ENCODE measurements at places on chromosomes 11 and 22.
A peak's percentile ranks its signal among the peaks of the same experiment; 100 is the strongest.

DNA sequence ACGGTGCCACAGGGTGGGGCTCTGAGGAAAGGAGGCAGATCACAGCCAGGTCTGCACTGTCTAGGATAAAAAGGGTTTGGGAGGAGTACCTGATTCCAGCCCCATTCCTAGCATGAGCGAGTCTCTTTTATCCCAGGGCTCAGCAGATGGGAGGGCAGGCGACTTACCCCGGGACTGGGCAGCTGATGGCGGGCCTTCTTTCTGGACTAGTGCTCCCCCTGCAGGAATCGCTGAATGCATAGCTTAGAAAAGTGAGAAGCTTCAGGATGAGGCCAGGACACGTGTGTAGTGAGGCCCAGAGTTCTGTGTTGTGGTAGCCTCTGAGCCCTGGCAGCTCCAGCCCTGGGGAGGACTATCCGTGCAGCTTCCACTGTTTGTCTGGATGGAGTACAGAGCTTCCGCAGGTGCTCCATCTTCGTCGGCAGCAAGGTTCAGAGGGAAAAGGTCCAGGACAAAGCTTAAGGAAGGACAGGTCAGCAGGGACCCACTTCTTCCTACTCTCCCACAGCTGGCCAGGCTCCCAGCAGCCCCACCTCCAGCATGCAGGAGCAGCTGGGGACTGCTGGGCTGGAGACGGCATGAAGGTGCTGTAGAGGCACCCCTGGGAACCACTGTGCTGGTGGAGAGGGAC lies 30.4 kb downstream of the COMMD9 start:
- peak; percentile 59 for DNase-seq

GRCh38 chr22:50694099-50694605 lies 21.5 kb downstream of the SHANK3 start:
- DNase-seq = no peak

DNA sequence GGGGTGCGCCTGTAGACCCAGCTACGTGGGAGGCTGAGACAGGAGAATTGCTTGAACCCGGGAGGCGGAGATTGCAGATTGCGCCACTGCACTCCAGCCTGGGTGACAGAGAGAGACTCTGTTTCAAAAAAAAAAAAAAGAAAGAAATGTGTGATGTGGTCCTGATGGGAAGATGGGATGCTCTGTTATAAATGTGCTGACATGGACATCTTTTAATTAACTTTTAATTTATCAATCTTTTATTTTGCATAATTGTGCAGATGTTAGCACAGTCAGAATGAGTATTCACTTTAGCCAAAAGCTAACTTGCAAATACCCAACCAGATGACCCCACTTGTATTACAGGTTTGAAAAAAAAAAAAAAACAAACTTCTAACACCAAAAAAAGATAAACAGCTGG lies 23.8 kb upstream of the USP47 start:
- DNase-seq = no peak

DNA sequence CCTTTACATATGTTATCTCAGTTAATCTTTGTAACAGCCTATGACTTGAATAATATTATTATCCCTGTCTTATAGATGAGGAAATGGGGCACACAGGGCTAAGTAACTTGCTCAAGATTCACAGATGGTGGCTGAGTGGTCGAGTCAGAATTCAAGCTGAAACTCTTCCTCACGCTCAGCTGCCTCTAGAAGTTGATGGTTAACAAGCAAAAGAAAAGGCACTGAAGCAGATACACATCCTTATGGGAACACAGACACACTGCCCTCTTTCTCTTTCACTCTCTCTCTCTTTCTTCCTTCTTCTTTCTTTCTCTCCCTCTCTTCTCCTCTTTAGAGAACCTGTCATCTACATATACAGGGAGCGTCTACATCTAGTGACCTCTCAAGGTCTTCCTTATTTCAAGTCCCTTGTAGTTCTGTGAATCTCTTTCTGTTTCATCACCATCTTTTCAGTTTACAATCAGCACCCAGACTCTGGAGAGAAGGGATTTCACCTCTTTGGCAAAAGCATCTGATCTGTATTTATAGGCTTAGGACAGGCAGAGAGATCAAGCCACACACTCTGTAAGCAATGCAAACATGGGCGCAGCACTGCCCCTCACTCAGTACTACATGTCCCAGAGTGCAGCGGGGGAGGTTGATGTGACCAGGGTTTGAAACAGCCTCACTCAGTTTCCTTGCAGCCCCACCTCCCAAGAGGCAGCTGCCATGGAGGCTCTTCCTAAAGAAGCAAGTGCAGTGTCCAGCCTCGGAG lies 75.7 kb downstream of the GRAMD1B start:
- peak; percentile 78 for DNase-seq

GRCh38 chr22:27801616-27802345 lies at the start of gene MN1:
TSS of gene MN1 (minus strand) at chr22:27801756. CDS start at chr22:27800543, 1,213 bp downstream.
- DNase-seq = no peak

GRCh38 chr11:128361451-128362020 lies 225.8 kb downstream of the ETS1 start:
- peak; percentile 75 for DNase-seq

GRCh38 chr11:93547773-93548172 lies 4.6 kb upstream of the SMCO4 start:
- no peak for DNase-seq
